Chondrocyte (in vitro differentiated cells): ENCODE measurements at places on chromosomes 4 and X. TPM values are rescaled to one million over a fixed set of nuclear protein-coding genes. Genes with fewer than 3 reads are reported as not detected.

DNA sequence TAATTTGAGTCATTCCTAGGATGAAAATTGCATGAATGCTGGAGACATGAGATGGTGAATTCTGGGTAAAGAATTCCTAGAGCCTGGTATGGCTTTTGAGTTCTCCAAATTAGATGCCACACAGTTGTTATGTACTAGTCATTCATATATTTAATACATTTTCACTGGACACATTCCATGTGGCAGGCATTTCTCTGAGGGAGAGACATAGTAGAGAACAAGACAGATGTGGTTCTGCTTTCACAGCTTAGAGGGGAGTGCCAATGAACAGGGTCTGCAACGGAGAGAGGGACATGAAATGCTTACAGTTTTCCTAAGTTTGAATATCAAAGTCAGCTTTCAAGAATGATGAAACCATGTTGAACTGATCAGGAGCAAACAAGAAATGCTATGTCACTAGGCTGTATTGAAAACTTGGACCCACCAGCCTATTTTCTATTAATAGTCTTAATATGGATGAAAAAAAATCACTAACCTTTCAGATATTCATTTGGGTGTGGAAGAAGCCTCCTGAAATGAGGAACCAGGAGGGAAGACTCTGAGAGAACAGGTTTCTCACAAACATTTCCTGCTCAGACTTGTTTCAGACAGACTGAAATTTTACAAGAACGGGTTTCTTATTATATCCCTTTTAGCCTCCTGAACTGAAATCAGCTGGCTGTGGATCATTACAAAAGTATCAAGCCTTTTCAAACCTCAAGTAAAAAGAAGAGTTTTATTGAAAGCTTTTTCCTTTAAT is 276.0 kb upstream of the TET2 start:
- DNase-seq = no peak

GRCh38 chrX:15948318-15948660 is 93.7 kb upstream of the AP1S2 start:
- no peak for DNase-seq

GRCh38 chrX:47456080-47456479 is 26.9 kb downstream of the ZNF41 start:
- DNase-seq = no peak

GRCh38 chrX:68827848-68828624 is 785 bp upstream of the EFNB1 start:
- DNase-seq = peak; percentile 76

DNA sequence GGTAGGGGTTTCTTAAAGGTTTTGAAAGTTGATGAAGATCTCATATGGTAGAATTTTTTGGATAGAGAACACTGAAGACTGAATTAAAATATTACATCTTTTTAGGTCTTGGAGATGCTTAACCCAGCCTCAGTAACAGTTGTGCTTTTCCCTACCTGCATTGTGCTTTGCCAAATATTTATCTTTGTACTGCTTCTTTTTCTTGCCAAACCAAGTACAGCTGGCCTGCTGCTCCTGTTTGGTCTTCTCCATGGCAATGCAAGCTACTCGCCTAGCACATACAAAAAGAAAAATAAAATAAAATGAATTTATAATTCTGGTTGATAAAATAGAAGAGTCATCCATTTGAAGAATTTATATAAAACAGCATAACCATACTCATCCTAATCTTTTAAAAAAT is 95.4 kb downstream of the NYX start:
- no peak for DNase-seq

GRCh38 chr4:182927505-182927904 is 10.3 kb upstream of the DCTD start:
- no peak for DNase-seq

- no peak for DNase-seq
Measured at GRCh38 chr4:40546969-40547788, 82.5 kb downstream of the RBM47 start.

GRCh38 chr4:98996765-98997068 is 1.2 kb downstream of the METAP1 start:
- DNase-seq = no peak

FANCB gene
- total RNA-seq = 3.0 to 7.1 TPM (median 3.2 TPM) in 3 replicates
